ENCODE measurements at places on chromosomes 1 and 21.

DNA sequence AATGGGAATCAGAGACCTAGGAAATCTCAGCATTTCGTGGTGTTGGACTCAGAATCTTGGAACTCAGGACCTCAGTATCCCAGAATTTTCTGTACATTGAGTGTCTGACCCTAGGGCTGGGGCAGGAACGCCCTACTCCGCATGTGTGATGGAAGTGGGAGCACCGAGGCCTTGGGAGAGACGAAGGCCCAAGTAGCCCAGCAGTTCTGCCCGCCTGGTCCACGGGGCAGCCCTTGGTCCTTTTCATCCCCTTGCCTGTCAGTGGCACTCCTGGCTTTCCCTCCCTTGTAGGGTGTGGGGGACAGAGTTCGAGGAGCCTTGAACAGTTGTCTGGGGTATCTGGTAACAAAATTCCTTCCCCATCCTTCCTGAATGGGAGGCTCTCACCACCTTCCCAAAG, 10.2 kb downstream of the A3GALT2 start:
- DNase-seq: no peak

- DNase-seq: peak; percentile 73
Observed at GRCh38 chr21:34887725-34888568, 161.2 kb downstream of the RUNX1 start.

DNA sequence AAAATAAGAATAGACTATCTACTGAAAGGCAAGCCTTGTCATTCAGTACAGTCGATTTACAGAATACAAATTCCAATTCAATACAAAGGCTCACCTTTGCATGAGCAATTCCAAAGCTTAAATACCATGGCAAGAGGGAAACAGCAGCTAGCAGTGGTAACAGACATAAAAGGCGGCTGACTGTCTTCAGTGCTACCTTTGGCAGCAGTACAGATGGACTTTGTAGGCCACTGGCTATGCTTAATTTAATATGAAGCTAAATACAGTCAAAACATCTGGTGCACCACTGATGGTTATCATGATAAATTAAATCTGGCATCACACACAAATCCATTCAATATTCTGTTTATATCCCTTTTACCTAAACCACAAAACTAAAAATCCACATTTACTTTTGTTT, 62.4 kb downstream of the RERE start:
- DNase-seq: no peak

DNA sequence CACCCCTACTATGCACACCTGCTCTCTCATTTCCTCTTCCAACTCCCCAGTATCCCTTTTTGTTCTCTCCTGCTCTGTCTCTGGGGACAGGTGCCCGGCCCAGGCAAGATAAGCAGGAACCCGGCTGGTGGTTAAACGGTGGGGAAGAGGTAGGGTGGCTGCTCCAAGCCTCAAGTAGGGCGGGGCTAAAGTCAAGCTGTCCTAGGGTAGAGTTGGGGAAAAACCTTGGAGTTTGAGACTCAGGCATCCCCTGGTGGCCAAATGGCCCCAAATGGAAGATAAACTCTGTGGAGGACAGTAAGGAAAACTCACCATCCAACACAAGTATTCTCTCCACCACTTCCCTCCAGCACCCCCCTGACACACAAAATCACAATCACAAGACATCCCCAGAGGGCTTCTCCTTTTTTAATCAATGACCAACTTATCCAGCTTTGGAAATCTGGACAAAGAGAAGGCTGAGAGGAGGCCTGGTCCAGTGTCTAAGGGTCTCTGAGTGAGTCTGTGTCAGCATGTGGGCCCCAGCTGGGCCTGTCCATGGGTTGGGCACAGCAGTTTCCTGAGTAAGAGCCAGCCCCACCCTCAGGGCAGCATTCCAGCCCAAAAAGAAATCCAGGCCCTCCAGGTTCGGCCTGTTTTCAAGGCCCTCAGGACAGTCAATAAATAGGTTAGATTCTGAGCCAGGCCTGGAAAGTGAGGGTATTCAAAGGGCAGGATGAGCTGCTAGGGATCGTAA, 9.8 kb downstream of the POMGNT1 start:
- DNase-seq: no peak

DNA sequence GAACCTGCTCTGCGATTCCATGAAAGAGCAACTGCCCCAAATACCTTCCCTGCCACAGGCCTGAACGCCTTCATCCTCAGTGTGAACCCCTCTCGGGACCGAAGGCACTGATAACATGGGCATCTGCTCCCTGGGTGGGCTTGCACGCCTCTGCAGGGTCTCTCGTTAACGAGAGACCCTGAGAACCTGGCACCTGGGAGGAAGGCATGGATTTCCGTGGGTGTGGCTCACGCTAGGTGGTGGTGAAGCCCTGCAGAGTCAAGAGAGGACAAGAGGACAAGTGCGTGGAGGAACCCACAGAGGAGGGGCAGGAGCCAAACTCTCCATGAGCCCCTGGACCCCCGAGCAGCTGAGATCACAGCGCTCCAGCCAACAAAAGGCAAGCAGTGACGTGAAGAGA, 26.8 kb upstream of the COL6A2 start:
- no peak for DNase-seq

- DNase-seq: no peak
Observed at GRCh38 chr1:51555866-51556619, 37.0 kb upstream of the EPS15 start.

- no peak for DNase-seq
Observed at GRCh38 chr1:9466780-9467758, 72.2 kb upstream of the SLC25A33 start.

DNA sequence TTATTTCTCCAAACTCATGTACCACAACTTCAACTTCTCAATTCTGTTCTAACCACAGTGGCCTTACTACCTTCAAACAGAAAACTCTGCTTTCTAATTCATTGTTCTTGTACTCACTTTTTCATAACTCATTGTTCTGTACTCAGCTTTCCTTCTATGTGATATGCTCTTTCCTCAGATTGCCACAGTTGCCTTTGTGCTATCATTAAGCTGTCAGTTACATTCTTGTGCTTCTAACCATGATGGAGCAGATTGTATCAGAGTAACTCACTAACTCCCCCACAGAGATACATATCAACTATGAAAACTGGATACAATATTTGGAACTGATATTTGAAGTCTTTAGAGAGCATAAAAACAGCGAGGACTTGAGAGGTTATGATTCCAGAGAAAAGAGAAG, 1213.7 kb downstream of the KCNT2 start:
- no peak for DNase-seq

DNA sequence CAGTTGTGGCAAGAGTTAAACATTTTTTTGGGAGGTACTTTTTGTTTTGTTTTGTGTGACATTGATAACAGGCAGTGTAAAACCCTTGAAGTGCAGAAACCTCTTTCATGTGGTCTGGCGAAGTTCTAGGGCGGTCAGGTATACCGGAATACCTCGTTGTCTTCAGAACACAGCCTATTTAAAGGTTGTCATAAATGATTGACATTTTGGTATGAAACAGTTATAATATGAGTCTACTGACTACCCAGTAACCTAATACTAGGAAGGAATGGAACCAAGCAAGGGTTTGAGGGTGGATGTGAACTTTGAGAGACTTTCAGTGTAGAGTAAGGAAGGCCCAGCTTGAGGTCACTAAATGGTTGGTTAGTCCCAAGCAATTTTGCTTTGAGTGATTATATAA, 40.5 kb downstream of the PATJ start:
- peak; percentile 22 for DNase-seq

GRCh38 chr1:224815647-224816046, 113.8 kb upstream of the DNAH14 start:
- no peak for DNase-seq

DNA sequence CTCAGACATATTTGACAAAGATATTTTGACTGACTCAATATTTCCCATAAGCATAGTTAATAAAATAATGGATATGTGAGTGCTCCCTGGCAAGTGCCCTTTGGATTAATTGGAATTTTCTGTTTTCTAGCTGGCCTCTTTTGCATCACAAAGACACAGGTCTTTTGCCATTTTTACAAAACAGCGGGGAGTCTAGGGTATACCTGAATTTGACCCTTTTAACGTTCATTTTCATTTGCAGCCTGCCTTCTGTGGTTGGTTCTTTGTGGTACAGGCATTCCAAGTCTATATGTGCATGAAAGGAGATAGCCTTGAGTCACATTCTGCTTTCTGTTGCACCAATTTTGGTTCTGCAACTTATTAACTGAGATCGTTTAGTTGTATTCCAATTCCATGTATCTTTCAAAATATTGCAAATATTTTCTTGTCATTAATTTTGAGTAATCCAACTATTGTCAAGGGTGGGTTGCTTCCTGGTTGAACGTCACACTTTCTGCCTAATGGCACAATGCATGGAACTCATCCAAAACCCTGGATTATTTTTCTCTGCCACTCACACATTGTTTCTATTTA, 171.7 kb downstream of the CRB1 start:
- no peak for DNase-seq

DNA sequence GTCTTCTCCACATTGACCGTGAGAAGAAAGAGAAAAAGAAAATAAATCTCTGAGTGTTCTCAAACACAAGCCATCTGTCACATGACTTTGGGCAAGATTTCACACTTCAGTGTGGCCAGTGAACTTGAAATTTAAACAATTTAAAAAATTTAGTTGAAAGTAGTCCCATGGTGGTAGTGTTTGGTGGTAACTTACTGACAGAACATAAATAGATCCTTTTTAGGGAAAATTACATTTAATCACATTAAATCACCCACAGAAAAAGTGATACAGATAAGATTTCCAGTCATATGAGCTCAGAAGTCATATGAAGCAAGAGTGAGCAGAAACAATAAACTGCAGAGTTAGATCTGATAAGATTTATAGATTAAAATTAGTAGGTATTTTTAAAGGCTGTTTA, 31.9 kb upstream of the SGIP1 start:
- no peak for DNase-seq

GRCh38 chr21:32132409-32132808, 146.4 kb downstream of the MIS18A start:
- DNase-seq: no peak

DNA sequence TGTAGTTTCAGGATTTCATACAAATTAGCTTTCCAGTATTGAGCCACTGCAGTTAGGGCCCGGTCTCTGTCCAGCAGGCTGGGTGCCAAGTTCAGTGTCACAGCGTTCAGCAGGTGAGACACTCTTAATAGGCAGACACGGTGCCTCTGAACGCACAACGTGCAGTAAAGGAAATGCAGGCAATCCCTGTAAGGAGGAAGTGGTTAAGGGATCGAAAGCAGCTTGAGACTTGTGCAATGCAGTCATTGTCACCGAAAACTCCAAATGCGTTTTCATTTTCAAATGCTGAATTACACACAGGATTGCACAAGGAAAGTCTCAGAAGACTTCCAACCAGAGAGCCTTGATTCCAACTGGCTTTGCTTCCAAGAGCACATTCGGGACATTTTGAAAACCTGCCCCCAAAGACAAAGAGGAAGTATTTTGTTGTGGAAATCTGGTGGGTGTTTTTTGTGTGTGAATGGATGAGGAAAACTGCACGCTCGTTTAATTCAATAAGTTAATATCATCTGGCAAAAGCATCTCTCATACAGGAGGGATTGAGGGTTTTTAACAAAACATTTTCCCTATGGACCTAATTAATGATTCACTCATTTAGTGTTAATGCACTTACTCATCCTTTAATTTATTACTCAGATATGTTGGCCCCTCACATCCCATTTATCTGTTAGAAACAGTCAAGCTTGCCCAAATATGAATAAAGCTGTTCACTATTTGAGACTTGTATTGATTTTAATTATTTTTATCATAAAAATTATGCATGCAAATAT, 61.6 kb downstream of the PTGS2 start:
- no peak for DNase-seq

- no peak for DNase-seq
Observed at GRCh38 chr1:4086085-4086850, 186.2 kb upstream of the C1orf174 start.

DNA sequence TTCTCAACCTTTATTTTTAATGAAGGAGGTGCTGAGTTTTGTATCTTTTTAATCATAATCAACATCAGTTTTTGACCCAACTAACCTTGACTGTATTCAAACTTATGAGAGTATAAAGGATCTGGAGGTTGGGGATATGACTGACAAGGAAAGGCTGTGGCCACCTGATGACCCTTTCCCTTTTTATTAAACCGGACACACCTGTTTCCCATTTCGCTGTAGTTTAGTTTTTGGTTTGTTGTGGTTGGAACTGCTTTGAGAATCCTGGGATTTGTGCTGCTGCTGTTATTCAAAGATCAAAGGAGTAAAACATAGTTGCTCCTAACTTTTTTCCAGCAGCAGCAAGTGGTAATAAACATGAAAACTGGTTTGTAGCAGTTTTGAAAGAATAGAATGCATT, 12.4 kb downstream of the PRPF38A start:
- DNase-seq: no peak

DNA sequence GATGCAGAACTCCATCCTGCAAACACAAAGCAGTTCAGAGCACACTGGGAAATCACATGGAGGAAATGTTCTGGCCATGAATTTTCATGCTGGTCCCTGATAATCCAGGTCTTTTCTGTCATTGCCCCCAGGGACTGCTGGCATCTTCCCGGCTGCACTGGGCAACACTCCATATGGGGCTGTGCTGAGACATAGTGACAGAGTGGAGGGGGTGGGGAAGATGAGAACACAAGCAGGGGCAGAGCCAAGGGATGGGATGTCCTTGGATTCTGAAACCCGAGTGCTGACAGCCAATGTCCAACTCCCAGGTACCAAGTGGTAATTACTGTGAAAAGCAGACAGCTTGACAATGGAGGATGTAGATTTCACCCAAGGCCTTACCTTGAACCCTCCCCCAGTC, 185.7 kb downstream of the HIVEP3 start:
- DNase-seq: no peak

DNA sequence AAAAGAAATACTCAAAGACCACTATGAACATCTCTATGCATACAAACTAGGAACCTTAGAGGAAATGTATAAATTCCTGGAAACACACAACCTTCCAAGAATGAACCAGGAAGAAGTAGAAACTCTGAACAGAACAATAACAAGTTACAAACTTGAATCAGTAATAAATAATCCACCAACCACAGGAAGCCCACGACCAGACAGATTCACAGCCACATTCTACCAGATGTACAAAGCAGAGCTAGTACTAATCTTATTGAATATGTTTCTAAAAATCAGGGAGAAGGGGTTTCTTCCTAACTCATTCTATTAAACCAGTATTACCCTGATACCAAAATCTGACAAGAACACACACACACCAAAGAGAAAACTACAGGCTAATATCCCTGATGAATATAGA, 263.8 kb downstream of the NCAM2 start:
- no peak for DNase-seq

GRCh38 chr1:155195201-155196102, 12.2 kb downstream of the THBS3 start:
- no peak for DNase-seq

- no peak for DNase-seq
Observed at GRCh38 chr1:83017276-83017675, 981.7 kb downstream of the TTLL7 start.

DNA sequence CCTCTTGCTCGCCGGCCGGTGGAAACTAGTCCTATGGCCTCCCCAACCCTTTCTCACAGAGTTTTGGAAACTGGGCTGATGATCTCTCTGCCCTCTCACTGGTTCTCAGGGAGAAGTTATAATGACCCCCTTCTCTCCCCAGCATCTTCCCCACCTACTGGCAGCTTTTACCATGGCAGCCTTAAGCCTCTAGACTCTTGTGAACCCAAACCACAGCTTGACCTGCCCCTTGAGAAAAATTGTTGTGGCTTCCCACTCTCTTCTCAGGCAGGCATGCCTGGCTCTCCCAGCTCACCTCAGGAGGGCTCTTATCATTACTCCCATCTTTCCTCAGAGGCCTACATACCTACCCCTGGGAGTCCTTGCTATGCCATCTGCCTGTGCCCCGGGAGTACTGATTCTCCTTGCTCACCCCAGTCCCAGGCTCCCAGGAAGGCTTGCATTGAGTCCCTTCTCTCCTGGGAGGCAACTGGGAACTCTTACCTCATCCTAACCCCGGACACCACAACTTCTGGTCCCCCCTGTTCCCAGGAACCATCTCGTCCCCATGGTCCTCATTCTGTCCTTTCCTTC, 1.6 kb downstream of the NSUN4 start:
- no peak for DNase-seq

All from stimulated activated CD8-positive, alpha-beta memory T cell treated with anti-CD3 and anti-CD28 coated beads, Interleukin-2, amount 100 ng/mL, for 1 hour (primary cell).